ENCODE measurements at places on chromosomes 1 and 21.

- no peak for DNase-seq
Measured at GRCh38 chr1:45585110-45585426, 1.2 kb downstream of the NASP start.

DNA sequence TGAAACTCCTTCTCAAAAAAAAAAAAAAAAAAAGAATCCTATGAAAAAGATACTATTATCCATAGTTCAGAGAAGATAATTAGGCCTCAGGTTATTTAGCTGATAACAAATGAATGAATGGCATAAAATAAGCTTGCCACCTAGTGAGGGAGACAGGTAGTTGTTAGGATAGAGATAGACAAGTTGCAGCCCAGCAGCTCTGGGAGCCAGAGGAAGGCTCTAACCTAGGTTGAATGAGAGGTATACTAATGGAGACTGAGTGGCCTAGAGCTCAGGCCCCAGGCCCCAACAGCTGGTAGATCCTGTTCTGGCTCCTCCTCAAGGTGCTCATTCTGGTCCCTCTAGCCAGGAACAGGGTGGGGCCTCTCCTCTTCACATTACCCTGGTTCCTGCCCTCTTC, 20.6 kb upstream of the RSPO1 start:
- no peak for DNase-seq

DNA sequence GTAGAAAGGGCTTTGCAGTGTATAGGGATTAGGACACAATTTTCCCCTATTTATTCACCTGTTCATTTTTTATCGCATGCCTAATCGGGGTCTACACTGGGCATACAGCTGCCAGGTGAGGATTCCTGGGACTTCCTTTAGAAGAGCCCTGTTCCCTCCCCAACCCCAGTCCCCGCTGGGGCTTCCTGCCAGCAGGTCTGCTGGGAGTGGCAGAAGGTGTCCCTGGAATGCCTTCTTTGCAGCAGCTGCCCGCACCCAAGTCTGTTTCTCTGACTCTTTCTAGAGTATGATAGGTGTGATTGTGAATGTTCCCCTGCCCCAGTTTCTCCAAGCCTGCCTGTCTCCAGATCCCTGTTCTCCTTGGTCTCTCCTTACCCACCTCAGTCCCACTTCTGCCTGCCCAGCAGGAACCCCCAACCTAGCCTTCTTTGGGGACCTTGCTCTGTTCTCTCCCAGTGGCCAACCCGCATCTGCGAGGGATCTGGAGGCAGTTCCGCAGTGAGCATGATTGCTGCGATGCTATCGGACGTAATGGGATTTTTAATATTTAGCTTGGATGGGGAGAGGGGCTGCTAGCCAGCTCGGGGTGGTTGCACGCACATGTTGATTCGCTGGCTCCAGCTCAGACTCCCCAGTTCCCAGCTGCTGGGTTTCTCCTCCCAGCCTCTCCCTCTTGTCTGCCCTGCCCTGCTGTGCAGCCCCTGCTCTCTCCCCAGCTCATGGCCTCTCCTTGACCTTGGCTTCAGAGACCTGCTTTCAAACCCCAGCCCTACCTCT, 79.8 kb downstream of the EPHB2 start:
- no peak for DNase-seq

DNA sequence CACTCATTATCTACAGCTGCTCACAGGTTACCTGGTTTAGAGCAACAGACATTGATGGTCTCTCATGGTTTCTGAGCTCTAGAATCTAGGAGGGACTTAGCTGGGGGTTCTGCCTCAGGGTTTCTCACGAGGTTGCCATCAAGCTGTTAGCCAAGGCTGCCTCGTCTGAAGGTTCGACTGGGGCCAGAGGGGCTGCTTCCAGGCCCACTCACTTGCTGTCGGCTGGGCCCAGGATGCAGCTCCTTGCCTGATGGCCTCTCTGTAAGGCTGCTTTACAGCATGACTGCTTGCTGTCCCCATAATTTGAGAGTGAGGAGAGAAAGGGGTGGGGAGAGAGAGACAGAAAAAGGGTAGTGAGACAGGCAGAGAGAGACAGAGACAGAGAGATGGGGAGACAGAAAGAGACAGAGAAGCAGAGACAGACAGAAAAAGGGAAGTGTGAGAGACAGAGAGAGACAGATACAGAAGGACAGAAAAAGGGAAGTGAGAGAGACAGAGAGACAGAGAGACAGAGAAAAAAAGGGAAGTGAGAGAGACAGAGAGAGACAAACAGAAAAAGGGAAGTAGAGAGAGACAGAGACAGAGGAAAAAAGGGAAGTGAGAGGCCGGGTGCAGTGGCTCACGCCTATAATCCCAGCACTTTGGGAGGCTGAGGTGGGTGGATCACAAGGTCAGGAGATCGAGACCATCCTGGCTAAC, 106.8 kb upstream of the C1orf174 start:
- no peak for DNase-seq

GRCh38 chr1:165152727-165153126, 203.8 kb downstream of the LMX1A start:
- no peak for DNase-seq

DNA sequence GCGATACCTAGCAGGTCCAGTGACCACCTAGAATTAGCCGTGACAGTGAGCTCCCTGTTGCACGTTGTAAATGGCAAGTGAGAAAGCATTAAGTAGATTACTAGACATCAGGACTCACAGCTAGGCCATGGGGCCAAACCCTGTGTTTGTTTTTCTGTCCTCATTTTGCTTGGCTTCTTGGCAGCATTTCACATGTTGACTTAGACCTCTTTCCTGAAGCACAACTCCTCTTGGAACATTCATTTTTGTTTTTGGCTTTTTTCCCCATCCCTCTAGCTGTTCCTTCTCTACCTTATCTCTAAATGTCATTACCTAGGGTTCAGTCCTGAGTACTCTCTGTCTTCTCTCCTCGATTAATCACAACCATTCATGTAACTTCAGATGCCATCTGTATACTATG, 16.9 kb upstream of the PTPN14 start:
- peak; percentile 33 for DNase-seq

GRCh38 chr1:181094416-181095212, 6.1 kb downstream of the IER5 start:
- DNase-seq: peak; percentile 87

- DNase-seq: no peak
Measured at GRCh38 chr1:210627755-210628154, 299.1 kb downstream of the HHAT start.

GRCh38 chr1:150012611-150013010, 2.1 kb upstream of the OTUD7B start:
- DNase-seq: no peak

GRCh38 chr1:11447903-11448302, 31.1 kb upstream of the DISP3 start:
- no peak for DNase-seq

GRCh38 chr1:167762061-167762746, 40.4 kb downstream of the MPZL1 start:
- no peak for DNase-seq

- DNase-seq: peak; percentile 83
Measured at GRCh38 chr1:162349635-162350330, 26.9 kb downstream of the SPATA46 start.

DNA sequence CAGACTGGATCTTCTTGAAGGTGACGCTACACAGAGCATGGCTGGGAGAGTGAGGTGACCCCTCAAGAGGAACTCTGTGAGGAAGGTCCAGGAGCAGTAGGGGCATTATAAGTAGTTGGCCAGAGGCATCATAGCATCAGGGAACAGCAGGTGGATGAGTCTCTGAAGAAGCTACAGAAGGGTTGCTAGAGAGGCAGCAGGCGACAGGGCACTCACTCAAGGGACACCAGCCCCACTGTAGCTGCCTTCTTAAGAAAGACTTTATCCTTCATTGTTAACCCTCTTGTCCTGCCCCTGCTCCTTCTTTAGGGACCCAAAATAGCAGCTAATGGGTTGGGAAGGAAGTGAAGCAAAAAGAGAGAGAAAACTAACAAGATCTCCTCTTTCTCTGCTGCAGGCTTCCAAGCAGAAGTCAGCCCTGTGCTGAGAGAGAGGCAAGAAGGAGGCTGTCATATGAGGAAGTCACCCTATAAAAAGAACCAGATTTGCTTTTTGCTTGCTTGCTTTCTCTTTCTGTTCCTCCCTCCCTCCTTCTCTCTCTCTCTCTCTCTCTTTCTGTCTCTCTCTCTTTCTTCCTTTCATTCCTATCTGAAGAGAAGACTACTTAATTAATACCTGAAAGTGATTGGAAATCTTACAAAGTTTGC, 7.7 kb upstream of the CD5L start:
- DNase-seq: no peak

Measured in HFFc6 (cell line).